B cell (primary cell): ENCODE measurements at places on chromosomes 5 and 9.

DNA sequence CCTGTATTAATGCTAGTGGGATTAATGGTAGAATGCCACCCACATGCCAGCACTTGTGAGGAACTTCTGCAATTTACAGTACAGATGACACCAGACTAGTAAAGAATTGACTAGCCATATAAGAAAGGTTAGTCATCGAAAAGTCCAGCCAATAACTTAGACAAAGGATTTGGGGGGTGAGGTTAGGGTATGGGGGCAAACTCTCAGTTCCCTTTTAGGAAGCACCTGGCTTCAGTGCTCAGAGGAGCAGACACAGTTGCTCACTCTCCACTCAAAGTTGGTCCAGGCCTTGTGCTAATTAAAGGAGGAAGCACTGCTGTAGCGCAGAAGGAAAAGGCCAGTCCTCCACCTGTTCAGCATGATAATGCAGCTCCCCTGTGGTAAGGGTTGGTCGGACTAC lies 25.2 kb downstream of the TGFBR1 start:
- peaks cover 27% of the 10 kb centered on the region for H3K4me1 ChIP-seq
- no peak overlapping the region for H3K4me3 ChIP-seq
- peak; percentile 82 for DNase-seq
- no peak overlapping the region for H3K27ac ChIP-seq

GRCh38 chr5:87404359-87404758 lies 8.4 kb downstream of the CCNH start:
- H3K36me3 ChIP-seq = no peaks in the 10 kb centered on the region
- H3K4me3 ChIP-seq = no peak overlapping the region
- no peak overlapping the region for H3K27ac ChIP-seq

GRCh38 chr9:124342776-124343485 lies 72.3 kb downstream of the PSMB7 start:
- H3K4me3 ChIP-seq = no peak overlapping the region
- H3K27ac ChIP-seq = no peak overlapping the region

GRCh38 chr9:126705767-126706697 lies 92.3 kb downstream of the LMX1B start:
- peaks cover 16% of the 10 kb centered on the region for H3K4me1 ChIP-seq
- H3K27ac ChIP-seq = no peak overlapping the region
- no peaks in the 10 kb centered on the region for H3K36me3 ChIP-seq
- peak overlapping the region; percentile 23 for H3K4me3 ChIP-seq

GRCh38 chr9:78663369-78663768 lies 366.4 kb downstream of the PSAT1 start:
- no peaks in the 10 kb centered on the region for H3K36me3 ChIP-seq
- H3K27ac ChIP-seq = no peak overlapping the region
- no peak overlapping the region for H3K4me3 ChIP-seq
- H3K27me3 ChIP-seq = no peaks in the 10 kb centered on the region
- no peaks in the 10 kb centered on the region for H3K4me1 ChIP-seq

GRCh38 chr9:121169094-121169601 lies 32.5 kb downstream of the RAB14 start:
- no peaks in the 10 kb centered on the region for H3K4me1 ChIP-seq
- no peak for DNase-seq
- H3K4me3 ChIP-seq = no peak overlapping the region
- no peak overlapping the region for H3K27ac ChIP-seq
- peaks cover 10% of the 10 kb centered on the region for H3K36me3 ChIP-seq

DNA sequence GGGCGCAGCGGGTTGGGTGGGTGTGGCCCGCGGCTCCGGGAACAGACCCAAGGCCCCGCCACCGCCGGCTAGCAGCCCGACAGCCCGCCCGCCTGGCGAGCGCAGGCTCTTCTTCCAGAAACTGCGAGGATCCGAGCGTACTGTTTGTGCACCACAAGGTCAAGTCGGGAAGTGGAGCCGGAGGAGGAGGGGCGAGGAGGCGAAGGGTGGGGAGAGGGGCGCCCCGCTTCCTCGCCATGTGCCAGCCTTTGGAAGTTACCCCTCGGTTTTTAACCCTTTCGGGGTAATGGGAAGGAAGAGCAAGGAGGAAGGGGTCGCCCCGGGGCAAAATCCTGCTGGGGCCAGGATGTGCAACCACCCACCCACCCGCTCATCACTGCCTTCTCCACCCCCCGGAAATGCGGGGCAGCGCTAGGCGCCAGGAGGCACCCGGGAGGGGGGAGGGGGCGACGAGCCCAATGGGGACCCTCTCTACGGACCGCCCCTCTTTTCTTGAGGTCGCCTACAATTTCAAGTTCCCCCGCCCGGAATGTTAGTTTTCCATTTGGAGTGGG lies 1.1 kb upstream of the JADE2 start:
- H3K4me3 ChIP-seq = peak overlapping the region; percentile 100
- H3K27ac ChIP-seq = peak overlapping the region; percentile 99
- H3K4me1 ChIP-seq = peaks cover 30% of the 10 kb centered on the region
- no peaks in the 10 kb centered on the region for H3K36me3 ChIP-seq
- no peaks in the 10 kb centered on the region for H3K27me3 ChIP-seq

- H3K4me3 ChIP-seq = no peak overlapping the region
- H3K27me3 ChIP-seq = no peaks in the 10 kb centered on the region
- DNase-seq = no peak
- H3K4me1 ChIP-seq = peaks cover 3% of the 10 kb centered on the region
Measured at GRCh38 chr9:15138357-15138686, 168.7 kb downstream of the TTC39B start.

GRCh38 chr9:2059274-2059929 lies 44.3 kb downstream of the SMARCA2 start:
- H3K27me3 ChIP-seq = no peaks in the 10 kb centered on the region
- no peak for DNase-seq
- H3K4me3 ChIP-seq = no peak overlapping the region
- no peak overlapping the region for H3K27ac ChIP-seq
- peaks cover 2% of the 10 kb centered on the region for H3K4me1 ChIP-seq

- no peak for DNase-seq
- no peaks in the 10 kb centered on the region for H3K36me3 ChIP-seq
- no peak overlapping the region for H3K4me3 ChIP-seq
- no peaks in the 10 kb centered on the region for H3K27me3 ChIP-seq
- H3K27ac ChIP-seq = no peak overlapping the region
Measured at GRCh38 chr9:92385953-92386352, 18.4 kb downstream of the OGN start.

GRCh38 chr5:154892369-154892771 lies 33.9 kb downstream of the CNOT8 start:
- no peaks in the 10 kb centered on the region for H3K27me3 ChIP-seq
- peaks cover 78% of the 10 kb centered on the region for H3K36me3 ChIP-seq
- DNase-seq = no peak
- H3K4me1 ChIP-seq = no peaks in the 10 kb centered on the region
- H3K27ac ChIP-seq = no peak overlapping the region

DNA sequence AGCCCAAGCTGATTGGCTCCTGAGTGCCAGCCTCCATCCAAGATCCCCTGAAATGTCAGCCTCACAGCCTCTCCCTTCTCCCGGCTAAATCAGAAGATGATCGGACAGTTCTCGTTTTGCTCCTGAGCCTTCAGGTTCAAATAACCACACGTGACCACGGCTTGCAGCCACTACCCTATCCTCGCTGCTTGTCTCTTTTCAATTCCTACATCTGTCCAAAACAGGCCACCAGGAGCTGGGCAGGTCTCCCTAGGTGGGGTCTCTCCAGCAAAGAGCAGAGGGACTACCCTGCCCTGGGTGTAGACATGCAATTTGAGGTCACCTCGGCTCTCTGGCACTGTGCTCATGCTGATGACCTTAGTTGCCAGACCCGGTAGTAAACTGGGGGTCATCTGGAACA lies 224.0 kb upstream of the TBC1D2 start:
- H3K27me3 ChIP-seq = peaks cover 6% of the 10 kb centered on the region
- no peaks in the 10 kb centered on the region for H3K4me1 ChIP-seq
- H3K27ac ChIP-seq = no peak overlapping the region
- no peaks in the 10 kb centered on the region for H3K36me3 ChIP-seq
- H3K4me3 ChIP-seq = no peak overlapping the region
- no peak for DNase-seq

- no peaks in the 10 kb centered on the region for H3K27me3 ChIP-seq
- no peak overlapping the region for H3K27ac ChIP-seq
- no peak overlapping the region for H3K4me3 ChIP-seq
Measured at GRCh38 chr5:54093081-54093492, 217.3 kb downstream of the ARL15 start.

GRCh38 chr5:75260708-75261107 lies 24.0 kb upstream of the ANKRD31 start:
- H3K4me3 ChIP-seq = no peak overlapping the region
- no peaks in the 10 kb centered on the region for H3K27me3 ChIP-seq
- no peak overlapping the region for H3K27ac ChIP-seq
- H3K36me3 ChIP-seq = no peaks in the 10 kb centered on the region

DNA sequence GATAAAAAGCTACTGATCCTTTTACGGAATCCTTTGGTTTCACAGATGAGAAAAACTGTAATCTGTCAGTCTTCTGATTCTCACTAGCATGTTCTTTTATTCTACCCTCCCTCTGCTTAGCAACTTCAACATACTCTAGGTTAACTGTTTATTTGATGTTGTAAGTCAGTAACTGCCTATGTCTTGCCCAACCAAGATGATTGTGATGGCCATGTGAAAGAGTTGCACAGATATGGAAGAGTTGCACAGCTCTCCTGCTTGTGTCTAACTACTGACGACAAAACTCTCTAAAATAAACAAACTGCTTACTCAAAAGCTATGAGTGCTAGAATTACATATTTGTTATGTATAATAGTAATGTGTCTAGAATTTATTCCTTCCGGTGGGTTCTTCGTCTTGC lies 227.3 kb upstream of the DAB2 start:
- no peaks in the 10 kb centered on the region for H3K36me3 ChIP-seq
- DNase-seq = no peak
- no peak overlapping the region for H3K4me3 ChIP-seq
- H3K27ac ChIP-seq = no peak overlapping the region

DNA sequence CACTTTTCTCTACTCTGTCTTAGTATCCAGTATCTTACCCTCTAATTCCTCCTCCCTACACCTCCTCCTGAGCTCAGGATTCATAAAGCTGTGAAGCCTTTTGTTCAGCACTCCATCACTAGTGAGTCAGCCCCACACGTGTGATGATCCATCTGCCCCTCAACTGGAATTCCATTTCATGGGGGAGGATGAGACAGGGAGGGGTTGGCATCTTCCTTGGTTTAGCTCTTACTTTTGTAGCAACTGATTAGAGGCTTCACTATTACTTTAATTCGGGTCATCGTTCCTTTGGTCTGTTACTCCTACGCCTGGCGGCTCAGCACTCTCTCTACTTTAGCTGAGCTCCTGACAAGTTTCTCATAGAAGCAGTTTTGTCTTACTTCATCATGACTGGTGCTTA lies 11.8 kb downstream of the BTNL8 start:
- no peaks in the 10 kb centered on the region for H3K36me3 ChIP-seq
- H3K4me1 ChIP-seq = no peaks in the 10 kb centered on the region
- no peak for DNase-seq
- no peak overlapping the region for H3K4me3 ChIP-seq

DNA sequence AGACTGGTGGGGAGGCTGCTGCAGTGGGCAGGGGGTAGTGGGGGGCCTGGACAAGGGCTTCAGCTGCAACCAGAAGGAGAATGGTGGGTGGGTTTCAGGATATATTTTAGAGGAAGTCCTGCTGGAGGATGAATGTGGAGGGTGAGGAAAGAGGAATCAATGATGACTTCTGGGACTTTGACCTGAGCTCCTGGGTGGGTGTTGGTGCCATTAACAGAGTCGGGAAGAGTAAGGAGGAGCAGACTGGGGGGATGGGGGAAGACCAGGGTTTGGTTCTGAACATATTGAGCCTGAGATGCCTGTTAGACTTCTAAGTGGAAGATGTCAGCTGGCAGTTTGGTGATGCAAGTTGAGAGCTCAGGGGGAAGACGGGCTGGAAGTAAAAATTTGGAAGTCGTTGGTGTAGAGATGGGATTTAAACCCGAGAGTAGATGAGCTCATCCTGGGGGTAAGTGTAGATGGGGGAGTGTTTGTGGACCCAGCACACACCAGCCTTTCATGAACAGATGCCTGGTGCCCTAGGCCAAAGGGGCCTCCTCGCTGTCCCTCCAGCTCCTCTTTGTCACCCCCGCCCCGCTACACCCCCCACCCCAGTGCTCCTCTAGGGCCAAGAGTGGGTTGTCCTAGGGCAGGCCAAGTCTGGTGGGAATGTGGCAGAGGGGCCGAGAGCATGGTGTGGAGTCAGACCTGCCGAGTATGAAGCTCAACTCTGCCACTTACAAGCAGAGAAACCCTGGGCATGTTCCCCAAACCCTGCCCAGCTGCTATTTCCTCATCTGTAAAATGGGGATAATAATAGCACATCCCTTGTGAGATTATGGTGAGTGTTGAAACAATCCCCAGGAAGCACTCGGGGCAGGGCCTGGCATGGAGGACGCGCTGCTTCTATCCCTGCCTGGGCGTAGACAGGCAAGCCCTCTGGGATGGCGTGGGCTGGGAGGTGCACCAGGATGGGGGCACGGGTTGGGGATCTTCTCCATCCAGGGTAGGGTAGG lies 4.0 kb downstream of the DNM1 start:
- no peak overlapping the region for H3K27ac ChIP-seq
- peaks cover 16% of the 10 kb centered on the region for H3K27me3 ChIP-seq
- H3K36me3 ChIP-seq = no peaks in the 10 kb centered on the region
- no peak for DNase-seq

- H3K4me1 ChIP-seq = no peaks in the 10 kb centered on the region
- H3K27ac ChIP-seq = no peak overlapping the region
- no peak for DNase-seq
- H3K4me3 ChIP-seq = no peak overlapping the region
- H3K27me3 ChIP-seq = no peaks in the 10 kb centered on the region
Measured at GRCh38 chr9:107177857-107178256, 105.2 kb upstream of the RAD23B start.

DNA sequence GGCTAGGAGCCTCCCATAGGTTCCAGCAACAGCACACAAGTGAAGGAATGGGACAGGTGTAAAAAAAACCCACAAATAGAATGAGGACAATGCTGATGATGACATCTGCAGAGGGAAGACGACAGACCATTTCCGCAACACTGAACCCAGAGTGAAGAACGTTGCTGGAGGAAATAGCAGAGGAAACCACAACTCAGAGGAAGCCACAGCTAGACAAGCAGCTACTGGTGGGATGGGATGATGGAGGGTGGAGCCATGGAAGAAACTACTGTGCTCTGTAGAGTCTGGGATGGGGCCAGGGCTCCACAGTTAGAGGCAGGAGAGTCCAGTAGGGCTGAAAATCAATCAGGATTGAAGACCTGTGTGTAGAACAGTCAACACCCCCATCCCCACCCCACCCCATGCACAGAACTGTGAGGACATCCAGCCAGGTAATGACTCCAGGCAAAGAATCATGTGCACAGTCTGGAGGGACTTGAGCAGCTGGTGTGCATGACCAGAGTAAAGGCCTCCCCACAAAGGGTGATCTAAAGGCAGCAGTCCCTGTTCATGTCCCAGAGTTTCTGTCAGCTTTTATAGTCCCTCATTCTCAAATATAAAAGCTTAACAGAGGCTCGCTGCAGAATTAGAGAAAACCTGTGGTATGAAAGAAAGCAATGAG lies 65.2 kb upstream of the SPIN1 start:
- DNase-seq = peak; percentile 12
- no peak overlapping the region for H3K27ac ChIP-seq
- no peak overlapping the region for H3K4me3 ChIP-seq
- peaks cover 4% of the 10 kb centered on the region for H3K27me3 ChIP-seq
- no peaks in the 10 kb centered on the region for H3K36me3 ChIP-seq

GRCh38 chr5:52989025-52989780 lies at the start of gene ITGA2:
Gene ITGA2, plus strand, starts transcription at chr5:52989352. Its CDS starts 117 bp downstream, at chr5:52989469.
- peaks cover 13% of the 10 kb centered on the region for H3K4me1 ChIP-seq
- H3K36me3 ChIP-seq = no peaks in the 10 kb centered on the region
- peak; percentile 27 for DNase-seq
- H3K27ac ChIP-seq = no peak within 1 kb of the TSS
